GM18507 (cell line): ENCODE measurements at places on chromosomes 2 and 18.

DNA sequence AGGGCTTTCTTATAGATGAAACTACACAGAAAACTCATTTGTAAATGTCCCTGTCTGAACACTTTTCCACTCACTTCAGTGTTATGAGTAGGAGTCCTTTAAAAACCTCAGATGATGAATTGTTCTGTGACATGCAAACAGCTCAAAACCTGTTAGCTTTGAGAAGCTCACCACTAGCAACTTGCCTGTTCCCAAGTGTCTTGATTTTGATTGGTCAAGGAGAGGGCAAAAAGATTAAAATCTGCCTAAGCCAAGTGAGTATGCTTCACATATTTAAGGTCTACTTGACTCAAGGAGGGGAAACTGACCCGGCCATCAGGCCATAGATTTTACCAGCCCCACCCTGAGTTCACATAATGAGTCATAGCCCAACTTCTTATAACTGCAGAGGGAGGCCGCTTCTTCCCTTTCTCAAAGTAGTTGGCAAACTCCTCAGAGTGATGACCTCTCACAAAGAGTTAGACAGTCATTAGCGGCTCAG is 45.2 kb upstream of the MEIS1 start:
- no peak for DNase-seq

DNA sequence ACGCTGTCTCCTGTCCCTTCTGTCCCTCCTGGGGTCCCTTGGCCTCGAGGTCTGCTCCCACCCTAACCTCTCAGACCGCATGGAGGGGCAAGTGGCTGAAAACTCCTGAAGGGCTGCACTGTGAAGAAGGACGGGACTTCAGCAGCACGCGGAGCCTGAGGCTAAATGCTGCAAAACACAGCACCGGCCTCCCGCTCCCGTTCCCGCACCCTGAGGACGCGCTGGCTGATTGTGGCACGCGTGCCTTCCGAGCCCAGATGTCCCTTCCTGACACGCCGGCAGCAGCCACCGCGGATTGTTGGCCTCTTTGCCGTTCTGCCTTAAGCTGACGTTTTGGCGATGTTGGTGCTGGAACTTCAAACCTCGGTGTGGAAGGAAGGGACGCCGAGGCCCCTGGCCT is 125.9 kb upstream of the CTDP1 start:
- no peak for DNase-seq

DNA sequence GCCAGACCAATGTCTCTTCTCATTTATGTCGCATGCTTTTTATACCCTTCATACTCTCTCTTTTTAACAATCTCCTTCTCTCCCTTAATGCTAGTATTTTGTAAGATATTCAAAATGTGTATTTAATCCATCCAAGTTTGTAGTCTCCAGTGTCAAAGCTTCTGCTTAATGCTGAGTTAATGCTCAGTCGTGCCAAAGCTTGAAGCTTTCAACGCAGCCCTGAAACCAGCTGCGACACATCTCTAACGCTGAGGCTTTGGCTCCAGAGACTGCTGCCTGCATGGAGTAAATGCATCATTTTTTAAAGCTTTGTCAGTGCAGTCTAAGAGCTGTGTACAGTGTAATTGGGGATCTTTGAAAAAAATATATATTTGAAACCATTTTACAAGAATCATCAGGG is 2108.8 kb upstream of the PIK3C3 start:
- no peak for DNase-seq

DNA sequence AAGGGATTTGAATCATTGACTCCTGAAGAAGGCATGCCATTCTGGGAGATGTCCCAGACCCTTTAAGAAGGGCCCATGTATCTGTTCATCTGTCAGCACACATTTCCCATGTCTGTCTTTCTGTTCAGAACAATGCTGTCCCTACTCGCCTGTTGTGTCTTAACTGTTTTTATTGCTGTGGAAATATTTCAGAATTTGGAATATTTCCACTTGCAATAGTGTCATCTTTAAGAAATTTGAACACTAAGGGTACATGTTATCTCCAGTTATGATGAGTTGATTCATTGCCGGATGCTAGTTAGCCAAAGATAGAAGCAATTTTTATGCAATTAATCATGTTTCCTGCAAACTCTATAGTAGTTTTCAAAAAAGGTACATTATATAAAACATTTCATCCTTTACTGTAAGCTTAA is 36.9 kb upstream of the NT5C1B start:
- DNase-seq = no peak

GRCh38 chr2:222298001-222298310 is 842 bp downstream of the PAX3 start:
- DNase-seq = no peak

DNA sequence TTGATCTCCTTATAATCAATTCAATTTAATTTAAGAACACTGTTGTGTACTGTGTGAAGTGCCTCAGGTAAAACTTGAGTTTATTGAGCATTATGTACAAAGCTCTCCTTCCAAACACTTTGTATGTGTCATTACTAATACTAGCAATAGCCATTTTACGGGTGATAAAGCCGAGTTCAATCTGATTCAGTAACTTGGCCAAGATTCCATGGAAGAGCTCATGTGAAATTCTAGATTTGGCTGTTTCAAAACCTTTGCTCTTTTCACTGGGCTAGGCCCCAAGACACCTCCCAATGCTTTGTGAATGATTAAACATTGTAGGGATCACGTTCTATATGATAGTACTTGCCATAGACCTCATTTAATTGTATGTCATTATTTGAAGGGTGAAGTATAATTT is 8.9 kb upstream of the NFE2L2 start:
- DNase-seq = no peak
